Stimulated activated CD8-positive, alpha-beta memory T cell treated with anti-CD3 and anti-CD28 coated beads, Interleukin-4, amount 100 ng/mL, for 4 hours (primary cell): ENCODE measurements at places on chromosomes 5 and 9.

DNA sequence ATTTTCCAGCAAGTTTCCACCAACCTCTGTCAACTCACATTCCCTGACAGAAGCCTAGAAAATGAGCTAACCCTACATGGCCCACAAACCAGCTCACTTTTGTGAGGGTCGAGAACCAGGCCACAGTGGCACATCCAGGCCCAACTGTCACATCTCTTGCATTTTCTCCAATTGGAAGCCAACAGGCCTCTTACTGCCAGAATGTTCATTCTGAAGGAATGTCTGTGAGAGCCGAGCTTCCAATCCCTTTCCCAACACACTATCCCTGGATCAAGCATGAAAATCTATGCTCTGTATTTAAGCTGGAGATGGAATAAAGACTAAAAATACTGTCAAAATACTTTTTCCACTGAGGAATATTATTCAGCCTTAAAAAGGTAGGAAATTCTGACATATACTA, 20.0 kb downstream of the MARCHF3 start:
- DNase-seq: no peak

GRCh38 chr5:41416336-41416735, 94.1 kb downstream of the PLCXD3 start:
- no peak for DNase-seq

DNA sequence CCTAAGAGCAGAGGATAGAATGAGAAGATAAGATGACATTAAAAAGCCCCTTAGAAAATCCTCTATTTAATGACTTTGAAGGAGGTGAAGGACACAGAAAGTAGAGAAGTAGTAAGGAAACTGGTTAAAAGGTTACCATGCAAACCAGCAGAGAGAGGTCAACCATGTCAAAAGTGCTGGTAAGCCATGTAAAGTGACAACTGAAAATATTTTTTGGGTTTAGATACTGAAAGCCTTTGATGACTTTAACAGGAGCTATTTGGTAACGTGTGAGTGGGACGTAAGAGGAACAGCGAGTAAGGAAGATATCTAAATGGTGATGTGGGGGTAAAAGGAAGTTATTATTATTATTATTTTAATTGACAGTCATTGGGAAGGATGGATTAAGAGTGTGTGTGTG, 56.9 kb downstream of the MACIR start:
- no peak for DNase-seq

DNA sequence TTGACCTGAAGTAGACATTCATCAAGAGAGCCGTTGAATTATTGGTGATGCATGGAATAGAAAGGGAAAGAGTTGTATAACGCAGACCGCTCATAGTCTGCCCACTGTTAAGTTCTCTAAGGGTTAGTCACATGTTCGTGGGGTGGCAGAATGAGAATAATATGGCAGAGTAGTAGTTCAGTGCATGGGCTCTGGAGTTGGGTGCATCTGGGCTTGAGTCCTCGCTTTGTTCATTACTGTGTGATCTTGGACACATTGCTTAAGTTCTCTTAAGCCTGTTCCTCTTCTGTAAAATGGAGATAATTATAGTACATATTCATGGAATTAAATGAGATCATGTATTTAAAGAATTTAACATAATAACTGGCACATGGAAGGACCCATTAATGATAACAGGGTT, 23.6 kb downstream of the TNPO1 start:
- no peak for DNase-seq

GRCh38 chr9:124133727-124134126, 122.2 kb downstream of the LHX2 start:
- no peak for DNase-seq

GRCh38 chr9:87442451-87442850, 55.2 kb upstream of the DAPK1 start:
- no peak for DNase-seq

DNA sequence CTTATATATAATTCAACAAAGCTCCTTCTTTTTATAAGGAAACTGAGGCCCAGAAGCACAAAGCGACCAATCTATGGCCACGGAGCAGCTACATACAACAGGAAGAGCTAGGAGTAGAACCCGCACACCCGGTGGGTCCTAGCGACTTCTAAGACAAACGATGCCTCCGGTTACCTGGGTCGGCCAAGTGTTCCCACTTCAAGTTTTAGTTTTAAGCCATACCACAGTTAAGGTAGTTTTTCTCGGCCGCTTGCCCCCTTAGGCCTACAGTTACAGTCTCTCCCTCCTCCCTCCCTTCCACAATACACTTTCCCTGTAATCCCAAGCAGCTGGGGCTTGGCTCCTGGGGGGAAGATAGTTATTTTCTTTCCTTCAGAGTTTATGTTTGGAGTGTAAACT, 533 bp downstream of the SREK1IP1 start:
- no peak for DNase-seq
